ENCODE measurements at places on chromosomes 12 and 14. TPM values are rescaled to one million over a fixed set of nuclear protein-coding genes. Genes with fewer than 3 reads are reported as not detected.

Gene HOXC10
- total RNA-seq: not detected

Gene GYS2
- total RNA-seq: 0.32 TPM

Gene INSM2
- 1.2 TPM for total RNA-seq

Gene DPY19L2
- total RNA-seq: 28.7 TPM

Gene LRRIQ1
- 1.9 TPM for total RNA-seq

Gene ST8SIA1
- 61.1 TPM for total RNA-seq

Gene FAM181A
- 7.7 TPM for total RNA-seq

Gene TMEM229B
- 20.1 TPM for total RNA-seq

Gene PUS7L
- total RNA-seq: 19.9 TPM

Gene PLA2G1B
- not detected for total RNA-seq

Gene E2F7
- total RNA-seq: not detected

Gene ZNF641
- total RNA-seq: 17.0 TPM

Gene ABCC9
- 17.1 TPM for total RNA-seq

Gene SERPINA1
- 4.6 TPM for total RNA-seq

Gene PIWIL1
- total RNA-seq: 0.35 TPM

Gene NRXN3
- 149 TPM for total RNA-seq

Gene PUS1
- 22.3 TPM for total RNA-seq

Gene OAS2
- 4.2 TPM for total RNA-seq

Gene CBLN3
- 2.6 TPM for total RNA-seq

Gene IFNG-AS1
- total RNA-seq: 0.43 TPM

Gene NEMP1
- total RNA-seq: 12.4 TPM

Gene LRP1-AS
- not detected for total RNA-seq

Gene WNT1
- not detected for total RNA-seq

Gene INHBC
- not detected for total RNA-seq

Gene BATF
- 1.2 TPM for total RNA-seq

Gene SLCO1B1
- total RNA-seq: not detected

Gene BICDL1
- 76.2 TPM for total RNA-seq

Gene GZMH
- total RNA-seq: not detected

Gene TDRD9
- total RNA-seq: 13.6 TPM

Gene NYNRIN
- 5.1 TPM for total RNA-seq

Gene REM2
- 1.0 TPM for total RNA-seq

Gene RFX4
- total RNA-seq: 22.8 TPM

Gene PTPRQ
- 1.4 TPM for total RNA-seq

Gene STYK1
- total RNA-seq: 8.4 TPM

Gene ADCK1
- 23.5 TPM for total RNA-seq

Gene KRT3
- not detected for total RNA-seq

Gene GALNT16
- total RNA-seq: 46.1 TPM

Gene CLEC4C
- not detected for total RNA-seq

Gene EML5
- total RNA-seq: 7.7 TPM

Gene CERS5
- 70.9 TPM for total RNA-seq

Measured in dorsolateral prefrontal cortex (tissue), 122 donors.